ENCODE measurements at places on chromosomes 7 and 10.

- DNase-seq = peak; percentile 58
Observed at GRCh38 chr10:20879136-20879535, 18.0 kb downstream of the NEBL start.

- DNase-seq = no peak
Observed at GRCh38 chr10:73229567-73229966, 17.5 kb downstream of the DNAJC9 start.

DNA sequence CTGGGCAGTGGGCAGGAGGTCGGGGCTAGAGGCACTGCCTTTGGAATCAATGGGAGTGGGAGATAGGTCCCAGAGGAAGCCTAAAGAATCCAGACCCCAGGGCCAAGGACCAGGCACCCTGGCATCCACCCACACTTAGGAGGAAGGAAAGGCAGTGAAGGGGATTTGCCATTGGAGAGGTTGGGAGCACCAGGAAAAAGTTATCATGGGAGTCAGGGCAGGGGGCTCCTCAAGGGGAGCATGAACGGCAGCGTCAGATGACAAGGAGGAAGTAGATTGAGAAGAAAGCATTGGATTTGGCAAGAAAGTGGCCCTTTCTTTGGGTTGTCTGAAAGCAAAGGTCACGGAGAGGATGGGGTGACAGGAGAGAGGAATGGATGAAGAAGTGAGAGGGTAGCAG, 142.8 kb downstream of the ADAM12 start:
- no peak for DNase-seq

DNA sequence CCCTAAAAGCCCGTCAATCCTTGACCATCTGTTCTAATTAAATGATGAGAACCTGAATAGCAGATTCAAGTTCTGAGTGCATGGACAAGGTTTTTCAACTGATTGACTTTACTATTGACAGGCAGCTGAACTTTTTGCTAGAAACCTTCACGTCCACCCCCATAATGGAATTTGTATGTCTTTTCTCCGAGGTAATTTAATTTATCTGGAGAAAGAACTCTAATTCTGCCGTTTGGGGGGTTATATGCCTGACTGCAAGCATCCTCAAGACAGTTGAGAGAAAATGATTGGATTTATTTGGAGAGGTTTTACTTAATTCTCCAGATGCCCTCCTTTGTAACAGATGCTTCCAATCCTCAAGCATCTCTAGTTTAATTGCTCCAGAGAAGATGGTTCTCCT, 1053.4 kb upstream of the AUTS2 start:
- DNase-seq = no peak

DNA sequence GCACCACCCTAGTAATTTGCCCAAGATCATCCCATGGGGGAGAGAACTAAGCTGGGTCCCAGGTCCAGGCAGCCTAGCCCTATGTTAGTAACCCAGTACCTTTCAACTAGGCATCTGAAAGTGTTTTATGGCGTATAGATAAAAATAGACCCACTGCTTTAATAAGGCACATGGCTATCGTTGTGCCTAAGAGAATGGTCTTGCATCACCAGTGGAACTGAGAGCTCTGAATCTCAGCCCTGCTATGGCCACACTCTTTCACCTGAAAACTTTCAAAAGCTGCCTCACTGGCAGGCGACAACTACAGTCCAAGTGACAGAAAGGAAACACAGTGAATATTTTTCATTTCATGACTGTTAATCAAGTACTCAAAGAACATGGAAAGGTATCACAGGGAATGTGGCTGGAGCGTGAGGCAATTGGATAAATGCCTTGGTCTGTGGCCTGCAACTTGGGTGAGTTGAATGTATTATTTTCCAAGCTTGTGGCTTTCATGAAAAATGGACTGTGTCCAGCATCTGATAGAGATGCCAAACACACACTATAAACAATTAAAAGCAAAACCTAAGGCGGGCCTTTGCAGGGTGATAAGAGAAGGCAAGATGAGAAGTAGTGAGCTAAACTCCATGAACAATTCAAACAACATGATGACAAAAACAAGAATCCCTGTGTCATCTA, 18.0 kb upstream of the SFMBT2 start:
- DNase-seq = no peak

GRCh38 chr10:114825513-114826253, 4.1 kb downstream of the FHIP2A start:
- DNase-seq = no peak

GRCh38 chr10:128338951-128339350, 212.7 kb upstream of the MKI67 start:
- no peak for DNase-seq

DNA sequence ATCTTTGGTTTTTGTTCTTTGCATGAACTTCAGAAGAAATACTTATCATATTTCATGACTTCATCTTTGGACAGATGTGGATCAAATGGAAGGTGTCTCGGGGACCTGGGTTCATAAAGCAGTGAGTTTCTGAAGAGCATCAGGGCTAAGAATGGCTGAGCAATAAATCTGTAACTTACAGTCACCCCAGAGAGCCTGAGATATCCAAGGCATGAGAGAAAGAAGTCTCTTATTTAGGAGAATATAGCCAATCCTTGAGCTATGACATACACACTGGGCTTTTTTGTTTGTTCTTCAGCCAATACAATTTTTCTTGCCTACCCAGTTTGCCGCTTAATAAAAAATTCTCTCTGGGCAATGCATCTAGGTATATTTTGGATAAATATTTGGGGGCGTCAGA, 252.6 kb upstream of the INHBA start:
- no peak for DNase-seq

- DNase-seq = no peak
Observed at GRCh38 chr7:101234636-101235035, 3.0 kb downstream of the CLDN15 start.

DNA sequence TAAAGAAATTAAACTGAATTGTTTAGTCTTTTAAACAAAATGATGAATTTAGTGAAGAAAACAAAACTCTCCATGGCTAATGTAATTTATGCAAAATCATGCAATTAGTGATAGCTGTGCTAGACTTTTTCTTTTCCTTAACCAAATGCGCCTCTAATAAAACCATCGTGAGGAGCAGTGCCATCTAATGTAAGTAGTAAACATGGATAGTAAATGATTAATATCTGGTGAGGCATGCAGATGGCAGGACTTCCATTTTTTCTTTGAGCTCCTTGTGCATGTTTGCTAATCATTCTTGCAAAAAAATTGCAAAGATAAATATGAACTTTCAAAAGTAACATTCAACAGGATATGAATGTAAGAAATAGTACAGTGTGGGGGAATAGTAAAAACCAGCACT, 2.3 kb downstream of the INSYN2A start:
- DNase-seq = no peak

Measured in NCI-H2081 (cell line).